Activated naive CD4-positive, alpha-beta T cell treated with anti-CD3 and anti-CD28 coated beads, Interleukin-2, amount 50 U/mL, for 72 hours (primary cell): ENCODE measurements at places on chromosomes 5 and 9.

DNA sequence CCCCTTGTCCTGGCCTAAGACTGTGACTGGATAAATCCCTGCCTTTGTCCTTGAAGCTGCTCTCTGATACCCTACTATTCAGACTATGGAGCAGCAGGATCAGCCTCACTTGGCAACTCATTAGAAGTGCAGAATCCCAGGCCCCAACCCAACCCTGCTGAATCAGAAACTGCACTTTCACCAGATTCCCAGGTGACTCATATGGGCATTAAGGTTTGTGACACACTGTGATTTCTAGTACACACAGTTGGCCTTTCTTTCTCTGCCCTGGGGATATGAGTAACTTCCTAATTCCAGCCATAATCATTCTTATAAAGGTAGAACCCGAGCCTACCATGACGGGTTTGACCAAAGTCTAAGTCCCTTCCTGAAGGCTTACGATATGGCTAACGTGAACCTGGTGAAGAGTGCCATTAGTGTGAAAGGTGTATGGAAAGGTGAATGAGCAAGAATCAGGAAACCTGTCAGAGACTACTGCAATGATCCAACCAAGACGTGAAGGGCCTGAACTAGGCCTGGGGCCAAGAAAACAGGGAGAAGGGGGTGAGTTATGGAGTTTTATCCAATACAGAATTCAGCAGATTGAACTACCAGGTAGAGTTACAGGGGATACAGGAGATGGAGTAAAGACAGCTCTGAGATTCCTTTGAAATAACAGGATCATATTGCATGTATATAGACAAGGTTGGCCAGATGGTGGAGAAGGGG is 533.0 kb downstream of the BNC2 start:
- DNase-seq: no peak

GRCh38 chr9:98995059-98995671 is 51.5 kb downstream of the COL15A1 start:
- no peak for DNase-seq

GRCh38 chr5:13186177-13186576 is 758.3 kb downstream of the DNAH5 start:
- DNase-seq: no peak

GRCh38 chr5:73233461-73234203 is 60.6 kb downstream of the TMEM174 start:
- DNase-seq: no peak

GRCh38 chr9:115050002-115050490 is 67.9 kb downstream of the TNC start:
- no peak for DNase-seq

DNA sequence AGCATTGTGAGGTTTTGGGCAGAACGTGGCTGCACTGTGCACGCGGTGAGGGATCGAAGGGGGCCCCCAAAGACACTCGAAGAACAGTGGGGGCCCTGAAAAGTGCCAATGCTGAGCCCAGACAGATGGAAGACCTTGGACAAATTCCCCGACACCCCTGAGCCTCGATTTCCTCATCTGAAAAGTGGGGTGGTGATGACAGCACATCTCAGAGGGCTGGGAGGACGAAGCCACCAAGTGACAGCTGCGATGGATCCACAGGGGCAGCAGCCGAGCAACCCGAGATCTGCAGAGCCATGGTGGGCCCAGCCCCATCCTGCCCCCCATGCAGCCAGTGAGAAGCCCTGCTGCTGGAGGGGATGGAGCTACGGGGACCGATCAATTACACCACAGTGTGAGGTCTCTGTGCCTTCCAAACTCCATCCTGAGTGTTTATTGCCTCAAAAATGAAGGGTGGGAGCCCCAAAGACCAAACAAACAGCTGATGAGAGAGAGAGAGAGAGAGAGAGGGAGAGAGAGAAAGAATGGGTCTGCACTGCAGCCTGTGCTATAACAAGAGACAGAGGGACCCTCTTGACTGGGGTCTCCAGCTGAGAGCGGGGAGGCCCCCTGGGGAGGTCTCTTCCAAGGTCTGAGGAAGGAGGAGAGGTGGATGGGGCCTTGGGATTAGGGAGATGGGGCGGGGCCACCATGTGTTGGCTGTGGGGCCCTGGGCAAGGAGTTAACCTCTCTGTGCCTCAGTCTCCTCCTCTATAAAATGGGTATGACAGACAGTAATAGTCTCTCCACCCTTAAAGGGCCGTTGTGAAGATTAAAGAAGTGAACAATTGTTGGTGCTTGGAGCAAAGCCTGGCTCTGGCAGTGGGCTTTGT is 134.4 kb upstream of the IER5L start:
- DNase-seq: peak; percentile 39

- DNase-seq: no peak
Measured at GRCh38 chr9:68669218-68669617, 35.8 kb upstream of the PIP5K1B start.

GRCh38 chr5:154593071-154593470 is 115.0 kb upstream of the HAND1 start:
- DNase-seq: no peak

DNA sequence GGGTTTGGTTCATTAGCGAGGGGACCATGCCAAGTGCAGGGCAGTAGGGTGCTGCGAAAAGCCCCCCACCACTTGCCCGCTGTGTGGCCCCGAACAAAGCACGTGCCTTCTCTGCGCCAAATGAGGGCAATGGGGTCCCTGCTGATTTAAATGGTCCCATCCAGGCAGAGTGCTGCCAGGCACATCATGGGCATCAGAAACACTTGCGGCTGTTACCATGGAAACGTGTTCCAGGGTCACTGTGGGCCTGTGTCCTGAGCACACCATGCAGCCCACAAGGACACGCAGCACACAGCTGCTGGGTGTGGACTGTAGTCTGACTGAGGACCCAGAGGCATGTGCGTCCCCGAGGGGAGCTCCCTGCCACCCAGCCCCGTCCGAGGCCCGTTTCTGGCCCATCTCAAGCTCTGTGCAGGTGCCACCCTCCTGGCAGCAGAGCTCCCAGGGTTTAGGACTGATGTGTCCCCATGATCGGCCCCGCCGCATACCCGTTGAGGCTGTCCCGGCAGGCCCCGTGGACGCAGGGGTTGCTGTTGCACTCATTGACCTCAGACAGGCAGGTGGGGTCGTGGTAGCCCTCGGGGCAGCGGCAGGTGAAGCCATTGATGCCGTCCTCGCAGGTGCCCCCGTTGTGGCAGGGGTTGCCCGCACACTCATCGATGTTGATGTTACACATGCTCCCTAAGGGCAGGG is 31.3 kb upstream of the SEC16A start:
- no peak for DNase-seq

DNA sequence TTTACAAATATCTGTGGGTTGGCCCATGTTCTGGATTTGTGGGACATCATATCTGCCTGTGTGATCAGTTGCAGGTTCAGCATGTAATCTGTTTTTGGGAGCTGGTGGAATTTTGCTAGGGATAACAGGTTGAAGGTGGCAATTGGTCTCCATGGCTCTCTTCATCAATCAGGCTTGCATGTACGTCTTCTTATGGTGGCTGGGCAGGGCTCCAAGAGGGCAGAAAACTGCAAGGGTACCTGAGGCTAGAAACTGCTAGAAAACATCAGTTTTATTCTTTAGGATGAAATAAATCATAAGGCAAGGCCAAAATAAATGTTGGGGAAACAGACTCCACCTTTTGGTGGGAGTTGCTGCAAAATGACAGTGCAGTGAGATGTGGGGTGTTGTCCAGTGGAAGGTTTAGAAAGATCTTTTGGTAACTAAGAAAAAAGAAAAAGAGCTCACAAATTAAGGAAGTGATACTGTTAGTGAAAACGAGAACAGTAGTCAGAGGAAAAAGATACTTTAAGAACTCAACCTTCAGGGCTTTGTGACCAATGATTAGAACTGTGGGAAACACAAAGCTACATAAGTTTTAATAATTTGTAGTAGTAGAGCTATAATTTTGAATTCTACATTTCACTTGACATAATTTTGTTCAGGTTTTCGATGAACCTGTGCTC is 300.7 kb upstream of the IZUMO3 start:
- no peak for DNase-seq

DNA sequence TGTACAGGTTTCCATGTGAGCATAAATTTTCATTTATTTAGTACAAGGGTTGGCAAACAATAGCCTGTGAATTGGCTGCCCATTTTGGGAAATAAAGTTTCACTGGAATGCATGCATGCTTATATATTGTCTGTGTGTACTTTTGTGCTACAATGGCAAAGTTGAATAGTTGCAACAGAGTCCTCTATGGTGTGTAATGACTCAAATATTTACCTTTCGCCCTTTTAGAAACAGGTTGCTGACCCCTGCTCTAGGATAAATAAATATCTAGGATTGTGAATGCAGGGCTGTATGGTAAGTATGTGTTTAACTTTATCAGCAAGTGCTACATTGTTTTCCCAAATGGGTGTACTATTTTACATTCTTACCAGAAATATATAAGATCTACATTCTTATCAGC is 47.2 kb downstream of the XRCC4 start:
- no peak for DNase-seq

- DNase-seq: no peak
Measured at GRCh38 chr5:98308960-98309359, 464.5 kb upstream of the RGMB start.

- no peak for DNase-seq
Measured at GRCh38 chr5:10502130-10502529, 60.5 kb downstream of the ROPN1L start.

DNA sequence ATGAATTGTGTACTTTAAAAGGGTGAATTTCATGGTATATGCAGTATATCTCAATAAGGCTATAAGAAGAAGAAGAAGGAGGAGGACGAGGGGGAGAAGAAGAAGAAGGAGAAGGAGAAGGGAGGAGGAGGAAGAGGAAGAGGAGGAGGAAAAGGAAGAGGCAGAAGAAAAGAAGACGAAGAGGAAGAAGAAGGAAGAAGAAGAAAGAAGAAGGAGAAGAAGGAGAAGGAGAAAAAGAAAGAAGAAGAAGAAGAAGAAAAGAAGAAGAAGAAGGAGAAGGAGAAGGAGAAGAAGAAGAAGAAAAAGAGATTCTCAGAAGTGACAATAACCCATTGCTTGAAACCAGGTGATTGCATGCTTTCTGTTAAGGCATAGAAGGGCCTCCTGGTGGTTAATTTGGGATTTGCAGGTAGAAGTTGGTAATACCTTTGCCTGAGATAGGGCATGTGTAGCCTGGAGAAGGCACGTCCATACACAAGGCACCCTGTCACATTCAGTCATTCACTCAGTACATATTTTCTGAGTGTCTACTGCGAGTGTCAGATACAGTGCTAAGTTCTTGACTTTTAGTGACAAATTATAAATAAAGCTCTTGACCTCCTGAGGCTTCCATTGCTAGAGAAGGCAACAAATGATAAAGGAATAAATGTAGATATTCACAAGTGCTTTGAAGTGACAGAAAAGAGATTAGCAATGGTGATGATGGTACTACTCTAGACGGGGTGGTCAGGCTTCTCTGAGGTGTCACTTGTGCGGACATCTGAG is 231.3 kb downstream of the NPR3 start:
- DNase-seq: no peak

- no peak for DNase-seq
Measured at GRCh38 chr5:132017316-132017715, 5.9 kb upstream of the ACSL6 start.

DNA sequence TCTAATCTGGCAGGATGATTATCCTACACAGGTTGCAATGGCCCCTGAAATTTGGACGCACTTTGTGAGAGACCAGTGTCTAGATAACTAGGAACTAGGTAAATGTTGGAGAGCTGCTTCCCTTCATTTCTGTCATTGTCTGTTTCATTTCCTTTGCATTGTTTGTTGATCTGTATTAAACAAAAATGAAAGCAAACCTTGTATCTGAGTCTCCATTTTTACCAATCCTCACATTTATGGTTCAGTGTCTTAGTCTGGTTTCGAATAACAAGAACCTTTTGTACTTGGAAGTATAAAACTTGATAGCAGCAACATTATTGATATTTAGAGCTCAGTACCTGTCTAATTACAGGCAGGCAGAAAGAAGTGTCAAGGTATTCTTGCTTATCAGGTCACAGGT is 105.5 kb downstream of the MRPS30 start:
- DNase-seq: no peak

DNA sequence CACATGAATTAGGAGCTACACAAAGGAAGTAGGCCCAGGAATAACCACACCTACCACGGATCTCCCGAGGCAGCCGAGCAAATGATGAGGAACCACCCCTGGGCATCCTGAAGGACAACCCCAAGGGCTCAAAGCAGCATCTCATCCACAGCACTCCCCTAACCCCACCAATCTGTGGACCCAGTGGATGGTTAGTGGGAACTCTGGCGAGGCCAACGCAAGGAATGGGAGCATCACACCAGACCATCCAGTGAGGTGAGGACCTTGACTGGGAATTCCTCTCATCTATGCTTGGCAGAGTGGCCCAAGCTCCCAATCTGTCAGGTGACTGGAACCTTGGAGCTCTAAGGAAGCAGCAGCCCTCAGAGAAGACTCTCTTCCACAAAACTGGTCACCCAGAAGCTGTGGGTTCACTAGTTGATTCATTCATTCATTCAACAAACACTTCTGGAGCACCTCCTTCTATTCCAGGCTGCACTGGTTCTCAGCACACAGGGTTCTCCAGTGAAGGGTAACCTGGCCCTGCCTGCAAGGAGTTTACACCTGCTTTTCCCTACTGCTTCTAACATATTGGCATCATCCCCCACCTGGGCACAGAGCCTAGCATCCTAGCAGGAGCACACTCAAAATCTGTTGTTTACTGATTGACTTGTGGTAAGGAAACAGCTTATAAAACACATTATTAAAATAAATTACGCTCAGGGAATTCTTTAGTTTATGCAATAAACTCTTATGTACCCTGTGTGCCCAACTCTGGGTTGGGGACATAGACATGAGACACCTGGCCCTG is 4.9 kb downstream of the ACSL6 start:
- no peak for DNase-seq

DNA sequence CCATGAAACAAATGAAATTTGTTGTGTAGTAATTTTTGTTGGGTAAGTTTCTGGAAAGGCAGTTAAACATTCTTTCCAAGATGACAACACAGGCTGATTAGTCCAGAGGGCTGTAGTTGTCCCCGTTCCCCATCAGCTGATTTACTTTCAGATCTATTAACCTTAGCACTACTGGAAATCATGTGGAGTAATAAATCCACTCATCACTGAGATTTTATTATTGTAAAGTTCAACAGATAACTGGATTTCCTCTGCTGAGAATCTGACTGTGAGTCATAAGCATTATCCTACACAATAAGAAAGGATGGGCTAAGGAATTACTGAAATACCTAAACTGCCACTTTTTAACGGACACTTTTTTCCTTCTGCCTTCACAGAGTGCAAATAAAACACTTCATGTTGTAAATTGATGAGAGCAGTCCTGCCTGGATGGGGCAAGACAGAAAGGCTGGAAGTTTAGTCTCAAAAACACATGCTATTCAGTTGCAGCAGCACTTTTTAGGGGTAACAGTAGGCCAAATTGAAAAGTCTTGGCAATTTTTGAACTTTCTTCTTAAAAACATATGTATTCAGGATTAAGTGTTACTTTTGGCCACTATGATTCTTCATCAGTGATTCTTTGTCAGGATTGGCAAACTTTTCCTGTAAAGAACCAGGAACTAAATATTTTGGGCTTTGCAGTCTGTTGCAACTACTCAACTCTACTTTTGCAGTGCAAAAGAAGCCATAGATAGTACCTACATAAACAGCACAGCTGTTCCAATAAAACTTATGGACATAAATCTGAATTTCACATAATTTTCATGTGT is 7.0 kb downstream of the STOM start:
- DNase-seq: no peak
